ENCODE measurements at places on chromosomes 4 and X.

DNA sequence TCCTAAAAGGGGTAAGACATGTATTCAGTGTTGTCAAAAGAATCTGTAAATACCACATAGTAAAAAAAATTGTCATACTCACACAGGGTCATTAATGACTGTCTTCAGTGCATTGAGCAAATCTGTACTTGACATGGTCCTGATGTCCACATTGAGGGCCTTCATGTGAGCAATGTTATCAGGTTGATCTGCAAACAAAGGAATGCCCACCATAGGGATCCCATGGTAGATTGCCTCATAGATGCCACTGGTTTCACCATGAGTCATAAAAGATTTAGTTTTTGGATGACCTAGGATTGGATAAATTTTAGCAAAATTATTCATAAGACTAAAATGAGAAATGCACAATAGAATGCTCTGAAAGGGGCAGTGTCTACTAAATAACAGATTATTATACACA lies 38.1 kb upstream of the UGT2B15 start:
- no peak for DNase-seq

DNA sequence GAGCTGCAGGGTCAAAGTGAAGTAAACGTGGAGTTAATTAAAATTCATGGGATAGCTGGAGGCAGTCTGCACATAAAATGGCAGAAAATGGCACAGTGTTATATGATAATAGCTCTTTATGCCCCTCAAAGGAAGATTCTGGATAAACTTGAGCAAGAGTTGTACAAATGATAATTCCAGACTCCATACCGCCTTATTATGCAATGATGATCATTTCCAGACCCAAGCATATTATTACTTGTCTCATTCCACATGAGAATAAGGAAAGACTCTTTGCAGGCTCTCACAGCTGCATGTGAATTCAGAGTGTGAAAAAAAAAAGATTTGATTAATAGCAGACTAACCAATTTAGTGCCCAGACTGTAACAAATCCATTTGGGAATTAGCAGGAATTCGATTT lies 105.4 kb downstream of the STK32B start:
- no peak for DNase-seq

DNA sequence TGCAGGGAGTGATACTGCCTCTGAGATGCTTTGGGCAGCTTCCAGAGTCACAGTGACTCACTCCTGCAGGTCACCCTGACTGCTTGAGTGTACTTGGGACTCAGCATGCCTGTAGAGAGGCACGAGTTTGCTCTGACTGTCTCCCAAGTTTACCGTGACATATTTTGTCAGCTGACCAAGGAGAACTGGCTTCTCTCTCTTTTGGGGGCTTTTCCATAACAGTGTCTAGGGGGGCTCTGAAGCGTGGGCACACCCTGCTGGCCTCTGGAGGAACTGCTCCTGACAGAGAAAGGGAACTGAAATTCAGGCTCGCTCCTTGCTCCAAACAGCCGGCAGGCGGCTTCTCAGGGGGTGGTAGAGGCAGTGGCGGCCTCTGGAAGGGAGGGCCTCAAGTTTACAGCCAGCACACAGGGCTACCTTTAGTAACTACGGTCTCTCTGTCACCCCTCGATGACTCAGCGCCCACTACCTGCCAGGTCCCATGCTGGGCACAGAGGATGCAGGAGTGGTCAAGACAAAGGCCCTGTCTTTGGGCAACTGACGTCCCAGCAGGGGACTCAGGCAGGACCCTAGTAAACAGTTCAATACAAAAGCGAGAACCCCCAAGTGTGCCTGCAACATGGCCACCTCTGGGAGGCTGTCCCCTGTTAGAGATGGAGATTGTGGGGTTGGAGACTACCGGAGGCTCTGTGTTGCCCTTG lies 17.8 kb downstream of the ZNF185 start:
- no peak for DNase-seq

GRCh38 chrX:56791456-56791855 lies 62.4 kb downstream of the NBDY start:
- DNase-seq: no peak

DNA sequence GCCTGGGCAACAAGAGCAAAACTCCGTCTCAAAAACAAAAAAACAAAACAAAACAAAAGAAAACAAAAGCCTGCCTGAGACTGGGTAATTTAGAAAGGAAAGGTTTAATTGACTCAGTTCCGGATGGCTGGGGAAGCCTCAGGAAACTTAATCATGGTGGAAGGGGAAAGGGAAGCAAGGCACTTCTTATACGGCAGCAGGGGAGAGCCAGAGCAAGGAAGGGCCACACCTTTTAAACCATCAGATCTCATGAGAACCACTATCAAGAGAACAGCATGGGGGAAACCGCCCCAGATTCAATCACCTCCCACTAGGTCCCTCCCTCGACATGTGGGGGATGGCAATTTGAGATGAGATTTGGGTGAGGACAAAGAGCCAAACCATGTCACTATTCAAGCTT lies 122.2 kb downstream of the UBE2K start:
- DNase-seq: no peak

- no peak for DNase-seq
These were observed 108.3 kb upstream of the DUSP21 start for GRCh38 chrX:44735498-44735897.

GRCh38 chr4:5478697-5479096 lies 229.7 kb downstream of the EVC2 start:
- no peak for DNase-seq

GRCh38 chr4:5478169-5478568 lies 230.2 kb downstream of the EVC2 start:
- no peak for DNase-seq

GRCh38 chrX:122087341-122087740 lies 1039.9 kb downstream of the GLUD2 start:
- no peak for DNase-seq
